ENCODE measurements at places on chromosomes 7 and 10.

DNA sequence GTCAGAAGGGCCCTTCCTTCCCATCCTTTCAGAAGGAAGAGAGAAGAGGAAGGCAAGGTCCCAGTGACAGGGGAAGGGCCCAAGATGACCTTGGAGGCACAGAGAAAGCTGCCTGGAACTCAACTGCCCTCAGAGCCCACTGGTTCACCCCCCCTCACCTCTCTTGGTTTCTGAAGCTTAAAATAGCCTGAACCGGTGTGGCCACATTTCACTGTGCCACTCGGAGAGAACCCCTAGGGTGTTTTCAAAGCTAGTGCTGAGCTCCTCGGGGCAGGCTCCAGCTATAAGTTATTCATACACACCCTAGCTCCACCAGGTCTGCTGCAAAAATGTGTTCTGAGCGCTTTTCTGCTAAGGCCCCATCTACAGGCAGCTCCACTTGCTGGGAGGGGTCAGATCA, 60.9 kb upstream of the ADRB1 start:
- DNase-seq, result no peak

GRCh38 chr10:19791032-19791431, 25.2 kb upstream of the PLXDC2 start:
- DNase-seq, result no peak

GRCh38 chr10:87661861-87662785, 2.4 kb downstream of the PAPSS2 start:
- no peak for DNase-seq

GRCh38 chr7:112238852-112239610, 32.5 kb downstream of the ZNF277 start:
- DNase-seq, result no peak

- DNase-seq, result no peak
These were observed 7.6 kb upstream of the SUPV3L1 start for GRCh38 chr10:69172241-69172982.

GRCh38 chr10:55146032-55146431, 345.0 kb upstream of the PCDH15 start:
- no peak for DNase-seq

DNA sequence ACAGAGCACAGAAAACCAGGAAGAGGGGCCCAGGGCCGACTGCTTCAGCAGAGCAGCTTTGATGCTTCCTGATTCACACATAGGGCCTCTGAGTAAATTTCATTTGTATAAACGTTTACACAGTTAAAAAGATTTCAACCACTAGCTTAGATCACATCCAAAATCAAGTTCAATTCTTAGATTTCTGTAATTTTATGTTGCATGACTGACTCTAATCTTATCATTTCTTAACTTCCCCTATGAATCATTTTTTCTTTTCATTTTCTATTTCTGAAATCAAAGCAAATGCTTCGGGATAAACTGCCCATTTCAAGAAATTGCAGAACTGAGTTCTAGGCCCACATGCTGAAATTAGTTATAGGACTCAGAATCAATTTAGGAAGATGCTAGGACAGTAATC, 224.7 kb downstream of the INHBA start:
- no peak for DNase-seq

GRCh38 chr10:59757966-59758365, 4.7 kb upstream of the MRLN start:
- no peak for DNase-seq

GRCh38 chr7:16129431-16130110, 291.8 kb downstream of the CRPPA start:
- no peak for DNase-seq

DNA sequence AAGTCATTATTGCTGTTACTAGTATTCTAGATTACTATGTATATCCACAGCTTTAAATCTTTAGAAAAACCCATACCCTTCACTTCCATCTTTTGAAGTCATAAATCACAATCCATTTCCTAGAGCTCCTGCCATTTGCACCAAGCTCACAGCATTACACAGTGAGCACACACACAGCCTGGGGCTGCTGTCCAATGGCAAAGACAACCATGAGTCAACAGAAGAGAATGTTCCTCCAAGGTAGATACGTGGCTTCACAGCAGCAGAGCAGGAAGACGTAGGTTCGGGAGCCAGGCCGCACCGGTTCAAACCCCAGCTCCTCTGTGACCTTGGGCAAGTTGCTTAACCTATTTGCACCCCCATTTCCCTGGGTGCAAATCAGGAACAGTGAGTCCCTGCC, 234.6 kb downstream of the DIP2C start:
- DNase-seq, result no peak

DNA sequence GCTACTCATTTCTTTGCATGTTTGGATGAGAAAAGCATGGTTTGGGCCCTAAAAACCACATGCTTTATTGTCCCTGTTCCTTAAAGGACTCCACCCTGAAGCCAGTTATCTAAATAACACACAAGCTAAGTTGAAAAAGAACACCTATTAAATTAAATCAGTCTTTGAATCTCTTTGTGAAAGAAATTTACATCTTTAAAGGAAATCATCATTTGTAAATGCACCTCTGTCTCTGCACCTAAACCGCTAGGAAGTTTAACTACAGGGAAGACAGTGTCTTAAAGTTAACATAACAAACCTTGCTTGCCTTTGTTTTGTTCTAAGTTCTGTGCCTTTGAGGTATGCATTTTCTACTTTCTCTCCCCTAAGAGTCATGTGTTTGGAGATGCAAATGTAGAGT, 52.6 kb downstream of the HTR7 start:
- no peak for DNase-seq

- DNase-seq, result no peak
These were observed 316.1 kb upstream of the MTPN start for GRCh38 chr7:136293272-136293671.

- no peak for DNase-seq
These were observed 238.7 kb downstream of the SEC23IP start for GRCh38 chr10:120131183-120131582.

DNA sequence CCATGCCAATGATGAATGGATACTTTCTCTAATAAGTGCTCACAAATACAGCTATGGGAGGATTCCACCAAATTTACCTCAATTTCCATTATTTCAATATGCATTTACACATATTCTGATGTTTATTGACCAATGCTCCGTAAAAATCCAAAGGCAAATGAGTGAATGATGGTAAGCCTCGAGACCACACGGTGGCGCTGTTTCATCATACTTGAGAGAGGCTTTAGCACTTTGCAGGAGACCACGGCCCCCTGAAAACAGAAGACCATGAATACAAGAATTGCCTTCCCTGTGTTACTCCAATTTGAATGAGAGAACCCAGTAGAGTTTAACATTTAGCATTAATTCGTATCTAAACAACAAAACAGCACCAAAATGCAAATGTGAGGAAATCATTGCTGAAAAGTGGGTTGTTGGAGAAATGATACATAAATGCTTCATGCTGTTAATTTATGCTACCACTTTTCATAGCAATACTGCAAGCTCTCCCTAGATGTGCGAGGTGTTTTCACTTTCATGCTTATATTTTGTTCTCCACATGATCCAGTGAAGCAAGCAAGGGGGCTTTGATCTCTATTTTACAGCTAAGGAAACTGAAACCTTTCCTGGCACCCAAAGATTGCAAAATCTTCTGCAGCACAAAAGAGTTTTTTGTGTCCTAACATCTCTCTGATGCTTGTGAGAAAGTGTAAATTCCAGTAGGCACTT, 35.4 kb downstream of the TRIL start:
- peak; percentile 68 for DNase-seq

DNA sequence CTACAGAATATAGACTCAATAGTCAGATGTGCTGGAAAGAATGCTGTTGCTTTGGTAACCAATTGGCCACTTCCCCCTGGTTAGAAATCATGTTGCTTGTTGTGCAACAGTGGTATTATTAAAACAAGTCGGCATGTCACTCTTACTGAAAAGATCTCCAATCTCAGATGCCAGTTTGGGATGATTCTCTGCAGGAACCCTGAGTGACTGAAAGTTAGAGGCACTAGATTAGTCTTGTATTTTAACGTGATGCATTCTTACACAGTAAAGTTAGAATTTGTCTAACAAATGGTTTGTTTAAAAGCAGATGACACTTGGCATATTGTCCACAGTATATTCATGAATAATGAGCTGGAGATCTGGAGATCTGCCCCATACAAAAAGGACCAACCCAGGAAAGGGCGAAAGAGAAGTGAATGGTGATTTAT, 287.6 kb downstream of the TWIST1 start:
- no peak for DNase-seq

GRCh38 chr10:130215931-130216231, 79.7 kb downstream of the GLRX3 start:
- no peak for DNase-seq

DNA sequence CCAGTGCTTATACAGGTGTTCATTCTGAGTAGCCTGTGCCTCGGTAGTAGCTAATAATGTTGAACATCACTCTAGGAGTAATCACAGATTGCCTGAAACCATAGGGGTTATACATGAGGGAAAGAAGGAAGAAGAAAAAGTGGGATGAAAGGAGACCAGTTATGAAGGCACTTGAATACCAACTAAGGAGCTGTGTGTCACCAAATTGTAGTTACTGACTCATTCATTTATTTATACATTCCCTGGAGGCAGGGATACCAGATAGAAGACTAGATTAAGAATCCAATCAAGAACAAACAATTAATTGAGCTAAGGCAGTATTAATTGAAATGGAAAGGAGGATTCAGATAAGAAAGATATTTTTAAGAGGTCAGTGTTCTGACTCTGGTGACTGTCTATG, 129.6 kb upstream of the PRPS1L1 start:
- no peak for DNase-seq

DNA sequence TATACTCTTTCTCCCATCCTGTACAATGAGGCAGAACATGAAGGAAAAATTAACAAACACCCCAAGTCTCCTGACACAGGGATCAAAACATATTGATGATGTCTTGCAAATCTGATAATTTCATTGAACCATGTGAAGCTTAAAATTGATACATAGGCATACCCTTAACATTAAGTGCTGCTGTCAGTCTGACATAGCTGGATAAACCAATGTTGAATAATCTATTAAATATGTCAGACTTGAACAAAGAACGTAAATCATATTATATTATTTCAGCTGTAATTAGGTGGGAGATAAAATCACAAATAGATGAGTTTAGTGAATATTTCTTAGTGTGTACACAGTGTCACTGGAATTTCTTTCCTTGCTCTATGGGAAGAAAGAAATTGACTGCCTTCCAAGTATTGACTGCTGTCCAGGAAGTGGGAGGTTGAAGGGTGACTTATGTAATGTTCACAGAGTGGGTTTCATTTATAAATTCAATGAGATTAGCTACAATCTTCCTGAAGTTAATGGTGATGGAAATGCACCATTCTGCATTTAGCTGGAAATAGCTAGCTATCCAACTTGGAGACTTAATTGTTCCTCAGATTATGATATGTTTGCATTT, 170.8 kb downstream of the AUTS2 start:
- no peak for DNase-seq

DNA sequence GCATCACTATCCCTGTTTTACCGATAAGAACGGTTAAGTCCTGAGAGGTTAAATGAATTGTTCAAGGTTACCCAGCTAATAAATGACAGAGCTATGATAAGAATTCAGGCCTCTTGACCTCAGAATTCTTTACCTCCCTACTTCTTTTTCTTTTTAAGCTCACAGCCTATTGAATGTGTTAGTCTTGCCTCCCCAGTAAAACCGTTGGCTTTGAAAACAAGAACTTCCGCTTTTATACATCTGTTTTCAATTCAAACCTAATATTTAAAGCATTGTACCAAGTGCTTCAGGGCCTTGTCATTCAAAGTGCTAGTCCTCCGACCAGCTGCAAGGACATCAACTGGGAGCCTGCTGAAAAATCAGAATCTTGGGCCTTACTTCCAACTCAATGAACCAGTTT, 15.6 kb downstream of the SEC31B start:
- no peak for DNase-seq

- no peak for DNase-seq
These were observed 5.4 kb upstream of the HKDC1 start for GRCh38 chr10:69214666-69215131.

- no peak for DNase-seq
These were observed 289.5 kb upstream of the MKLN1 start for GRCh38 chr7:131038153-131038552.

GRCh38 chr10:101829561-101830315, 11.5 kb upstream of the OGA start:
- DNase-seq, result peak; percentile 65

GRCh38 chr10:127451628-127452027, 97.5 kb upstream of the NPS start:
- DNase-seq, result no peak

DNA sequence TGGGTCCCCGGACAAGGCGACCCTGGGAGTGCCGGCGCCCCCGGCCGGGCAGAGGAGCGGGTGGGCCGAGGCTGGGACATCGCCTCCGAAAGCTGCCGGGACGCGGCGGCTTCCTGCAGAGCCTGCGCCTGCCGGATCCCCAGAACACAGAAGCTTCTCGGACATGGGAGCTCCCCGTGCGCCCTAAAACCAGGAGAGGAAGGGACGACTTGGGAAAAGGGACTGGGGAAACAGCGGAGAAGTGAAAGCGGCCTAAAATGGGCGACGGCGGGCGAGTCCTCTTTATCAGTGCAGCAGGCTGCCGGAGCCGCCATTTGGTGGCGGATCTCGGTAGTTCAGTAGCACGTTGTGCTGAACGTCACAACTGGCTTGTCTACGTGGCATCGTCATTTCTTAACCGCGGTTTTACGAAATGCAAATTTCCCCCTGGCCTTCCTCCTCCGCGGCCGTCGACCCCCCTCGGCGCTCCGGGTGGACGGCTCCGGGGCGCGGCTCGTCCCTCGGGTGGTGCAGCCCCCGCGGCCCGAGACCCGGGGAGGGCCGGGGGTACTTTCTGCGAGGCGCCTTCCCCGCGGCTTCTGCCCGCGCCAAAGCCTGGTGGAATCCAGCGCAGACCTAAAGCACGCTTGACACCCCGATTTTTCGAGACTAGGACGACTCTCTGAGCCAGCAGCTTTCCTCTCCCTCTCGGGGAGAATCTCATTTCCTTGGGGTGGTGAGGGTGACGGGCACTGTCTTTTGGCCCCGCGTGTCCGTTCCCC, 9.9 kb upstream of the SPAG6 start:
- DNase-seq, result peak; percentile 59

- DNase-seq, result peak; percentile 23
These were observed 40.6 kb downstream of the CYP17A1 start for GRCh38 chr10:102796407-102797176.

DNA sequence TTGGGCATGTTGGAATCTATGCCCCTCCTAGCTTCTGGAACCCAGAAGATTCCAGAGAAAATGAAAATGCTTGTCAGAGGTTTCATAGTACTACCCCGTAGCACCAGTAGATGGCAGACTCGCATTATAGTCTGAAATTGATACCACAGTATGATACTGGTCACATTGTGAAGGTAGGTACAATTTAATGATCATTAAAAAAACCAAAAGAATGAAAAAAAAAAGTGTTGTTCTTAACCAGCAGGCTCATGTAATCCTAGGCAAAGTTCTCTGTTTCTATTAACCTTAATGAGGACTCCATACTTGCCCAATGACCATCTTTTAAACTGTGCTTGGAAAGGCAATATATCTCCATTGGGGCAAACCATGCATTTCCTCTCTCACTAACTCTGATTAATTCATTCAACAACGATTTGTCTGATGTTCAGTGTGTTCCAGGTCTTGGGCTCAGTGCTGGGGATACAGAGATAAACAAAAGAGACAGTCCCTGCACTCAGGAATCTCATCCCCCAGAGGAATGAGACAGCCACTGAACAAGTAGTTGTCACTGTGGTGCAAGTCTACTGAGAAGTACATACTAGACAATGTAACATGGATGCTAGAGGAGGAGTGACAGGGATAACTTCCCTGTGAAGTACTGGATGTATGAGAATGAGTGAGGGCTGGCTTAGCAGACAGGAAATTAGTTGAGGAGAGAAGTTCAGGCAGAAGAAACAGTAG, 223.5 kb upstream of the PHYHIPL start:
- no peak for DNase-seq
